ENCODE measurements at places on chromosomes 12 and 14. TPM values are rescaled to one million over a fixed set of nuclear protein-coding genes. Genes with fewer than 3 reads are reported as not detected.

OVCH1 gene
- not detected for total RNA-seq

GRCh38 chr12:40313928-40314327 lies 89.1 kb downstream of the LRRK2 start:
- no peak for DNase-seq

STYK1 gene
- 24.5 TPM for total RNA-seq

DNA sequence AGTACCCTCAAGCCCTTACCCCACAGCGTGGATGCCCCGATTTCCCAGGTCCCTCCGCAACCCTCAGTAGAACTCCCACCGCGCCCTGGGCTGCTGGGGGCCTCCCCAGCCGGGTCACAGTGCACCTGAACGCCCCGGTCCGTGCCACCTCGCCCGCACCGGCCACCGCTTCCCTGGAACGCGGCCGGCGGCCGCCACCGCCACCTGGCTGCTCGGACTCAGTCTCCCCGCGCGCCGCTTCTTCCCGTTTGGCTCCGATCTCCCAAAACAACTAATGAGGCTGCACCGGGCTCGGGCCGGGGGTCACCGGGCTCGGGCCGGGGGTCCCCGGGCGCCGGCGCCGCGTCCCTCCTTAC lies 1.0 kb downstream of the ITPK1 start:
- peak; percentile 51 for DNase-seq

NGB gene
- total RNA-seq: not detected

Data from colonic mucosa (tissue), 4 donors.